ENCODE measurements at places on chromosomes 4 and X. TPM values are rescaled to one million over a fixed set of nuclear protein-coding genes. Genes with fewer than 3 reads are reported as not detected.

The ADGRG2 gene
- total RNA-seq: under 0.01 TPM

DNA sequence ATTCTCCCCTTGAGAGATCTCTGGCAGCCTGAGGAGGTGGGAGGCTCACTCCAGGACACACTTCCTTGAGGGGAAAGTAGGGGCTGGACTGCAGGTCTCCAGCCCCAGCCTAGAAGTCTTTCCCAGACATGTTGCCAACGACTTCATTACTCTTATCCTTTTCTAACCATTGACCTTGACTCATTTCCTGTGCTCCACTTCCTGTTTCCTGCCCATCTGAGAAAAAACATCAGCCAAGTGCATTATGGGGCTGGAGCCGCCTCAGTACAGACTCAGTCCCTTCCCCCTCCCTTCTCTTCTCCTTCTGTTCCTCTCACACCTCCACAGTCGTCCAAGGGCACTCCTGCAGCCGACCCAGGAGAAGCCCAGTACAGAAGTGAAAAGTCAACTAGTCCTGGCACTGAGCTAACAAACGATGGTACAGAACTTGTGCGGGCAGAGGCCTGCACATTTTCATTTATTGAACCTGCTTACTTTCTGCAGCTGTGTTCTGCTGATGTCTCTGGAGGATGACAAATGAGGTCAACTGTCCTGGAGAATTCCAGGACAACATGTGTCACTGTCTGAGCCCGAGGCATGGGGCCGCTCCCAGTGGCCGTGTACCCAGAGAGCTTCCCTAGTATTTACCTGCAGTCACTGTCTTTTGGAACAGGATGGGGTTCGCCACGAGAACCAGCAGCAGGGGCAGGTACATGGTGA lies 20.1 kb downstream of the GPR143 start:
- H3K27ac ChIP-seq: no peak overlapping the region
- no peak overlapping the region for H3K4me3 ChIP-seq
- DNase-seq: peak; percentile 3
- no peaks in the 10 kb centered on the region for H3K36me3 ChIP-seq
- H3K4me1 ChIP-seq: 0 out of 2 replicates have a peak, but pooled peaks cover 2% of the 10 kb centered on the region

GRCh38 chrX:40539214-40540142 lies 41.3 kb upstream of the ATP6AP2 start:
- peaks cover 1% of the 10 kb centered on the region for H3K4me1 ChIP-seq
- H3K4me3 ChIP-seq: no peak overlapping the region
- no peak overlapping the region for H3K27ac ChIP-seq
- H3K27me3 ChIP-seq: peaks cover 19% of the 10 kb centered on the region
- DNase-seq: peak; percentile 71
- H3K36me3 ChIP-seq: no peaks in the 10 kb centered on the region

- H3K4me1 ChIP-seq: peaks cover 5% of the 10 kb centered on the region
- no peak overlapping the region for H3K27ac ChIP-seq
- peak; percentile 79 for DNase-seq
- H3K4me3 ChIP-seq: no peak overlapping the region
- H3K27me3 ChIP-seq: no peaks in the 10 kb centered on the region
Measured at GRCh38 chr4:48653217-48654014, 126.7 kb downstream of the FRYL start.

DNA sequence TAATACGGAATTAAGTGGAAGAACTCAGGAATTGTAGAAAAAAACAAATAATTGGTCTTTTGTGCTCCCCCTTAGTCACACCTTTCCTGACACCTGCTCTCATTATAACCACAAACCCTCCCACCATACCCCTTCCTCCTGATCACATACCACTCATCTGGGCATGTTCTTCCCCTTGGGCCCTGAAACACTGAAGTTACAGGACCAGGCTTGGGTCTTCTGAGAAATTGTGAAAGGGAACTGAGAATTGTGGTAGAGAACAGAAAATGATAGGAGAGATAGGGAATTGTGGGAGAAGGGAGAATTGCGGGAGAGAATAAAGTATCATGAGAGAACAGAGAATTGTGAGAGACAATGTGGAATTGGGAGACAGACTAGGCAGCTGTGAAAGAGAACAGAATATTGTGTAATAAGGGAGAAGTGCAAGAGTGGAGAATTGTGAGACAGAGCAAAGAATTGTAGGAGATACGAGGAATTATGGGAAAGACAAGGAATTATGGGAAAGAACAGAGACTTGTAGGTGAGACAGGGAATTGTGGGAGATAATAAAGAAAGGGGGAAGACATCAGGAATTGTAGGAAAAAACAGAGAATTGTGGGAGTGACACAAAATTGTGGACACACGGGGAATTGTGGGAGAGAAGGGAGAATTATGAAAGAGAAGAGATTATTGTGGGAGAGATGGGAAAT lies 2.7 kb upstream of the HCCS start:
- no peak for DNase-seq
- H3K27me3 ChIP-seq: no peaks in the 10 kb centered on the region
- no peak overlapping the region for H3K4me3 ChIP-seq
- no peaks in the 10 kb centered on the region for H3K36me3 ChIP-seq

GRCh38 chrX:50157545-50158135 lies 43.2 kb downstream of the AKAP4 start:
- no peaks in the 10 kb centered on the region for H3K27me3 ChIP-seq
- no peak for DNase-seq
- H3K4me3 ChIP-seq: no peak overlapping the region
- H3K4me1 ChIP-seq: no peaks in the 10 kb centered on the region

DNA sequence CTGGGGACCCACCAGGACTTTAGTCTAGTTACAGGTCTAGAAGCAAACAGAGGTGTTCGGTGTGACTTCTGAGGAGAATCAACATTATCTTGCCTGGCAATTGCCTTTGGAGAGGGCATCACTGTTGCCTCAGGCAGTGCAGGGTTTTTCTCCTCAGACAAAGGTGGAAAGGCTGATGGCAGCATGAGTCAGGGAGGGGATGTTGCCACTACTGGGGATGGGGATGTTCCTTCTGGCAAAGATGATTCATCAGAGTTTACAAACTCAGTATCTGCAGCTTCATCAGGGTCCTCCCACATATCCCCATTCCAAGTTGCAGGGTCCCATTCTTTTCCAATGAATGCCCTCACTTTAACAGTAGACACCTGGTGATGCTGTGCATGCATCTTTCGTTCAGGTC lies 91.3 kb upstream of the GALNTL6 start:
- no peaks in the 10 kb centered on the region for H3K27me3 ChIP-seq
- H3K36me3 ChIP-seq: no peaks in the 10 kb centered on the region
- H3K4me1 ChIP-seq: no peaks in the 10 kb centered on the region

DNA sequence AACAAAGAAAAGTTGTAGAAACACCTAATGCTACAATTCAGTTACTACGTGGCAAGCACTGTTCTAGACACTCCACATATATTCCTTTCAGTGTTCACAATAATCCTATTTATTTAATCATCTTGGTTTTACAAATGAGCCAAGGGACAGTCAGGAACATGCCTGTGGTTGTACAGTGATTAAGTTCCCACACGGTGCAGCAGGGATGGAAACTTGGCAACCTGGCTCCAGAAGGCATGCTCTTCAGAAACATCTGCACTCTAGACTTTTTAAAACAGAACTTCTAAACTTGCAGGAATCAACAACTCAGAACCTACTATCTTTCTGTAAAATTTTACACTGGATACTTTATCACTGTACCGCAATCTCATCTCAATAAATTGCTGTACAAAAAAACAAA lies 32.1 kb downstream of the TAPT1 start:
- no peaks in the 10 kb centered on the region for H3K27me3 ChIP-seq
- H3K4me3 ChIP-seq: no peak overlapping the region
- H3K4me1 ChIP-seq: no peaks in the 10 kb centered on the region
- DNase-seq: peak; percentile 16
- H3K27ac ChIP-seq: no peak overlapping the region

DNA sequence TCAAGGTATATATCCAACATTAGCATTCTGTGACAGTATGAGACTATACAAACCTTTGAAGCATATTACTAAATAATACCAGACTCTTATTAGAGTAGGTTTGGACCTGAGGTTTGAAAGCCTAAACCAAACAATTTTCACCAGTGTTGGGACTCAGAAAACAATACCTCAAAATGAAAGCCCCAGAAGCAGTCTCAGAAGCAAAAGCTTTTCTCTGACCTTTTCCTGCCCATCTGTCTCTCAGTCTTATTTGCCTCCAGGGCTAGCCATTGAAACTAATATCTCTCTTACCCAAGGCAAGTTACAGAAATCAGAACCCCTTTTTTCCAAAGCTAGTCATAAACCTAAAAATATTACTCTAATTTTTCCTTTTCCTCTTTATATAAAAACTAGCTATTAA lies 163.3 kb downstream of the PTCHD1 start:
- no peaks in the 10 kb centered on the region for H3K27me3 ChIP-seq
- no peak overlapping the region for H3K27ac ChIP-seq
- no peak overlapping the region for H3K4me3 ChIP-seq
- no peaks in the 10 kb centered on the region for H3K4me1 ChIP-seq

GRCh38 chr4:41155194-41155830 lies 59.0 kb downstream of the APBB2 start:
- H3K36me3 ChIP-seq: no peaks in the 10 kb centered on the region
- H3K27me3 ChIP-seq: no peaks in the 10 kb centered on the region
- no peak overlapping the region for H3K4me3 ChIP-seq

GRCh38 chr4:126897038-126897437 lies 735.7 kb upstream of the INTU start:
- no peak overlapping the region for H3K27ac ChIP-seq
- H3K36me3 ChIP-seq: no peaks in the 10 kb centered on the region
- no peak for DNase-seq
- no peaks in the 10 kb centered on the region for H3K27me3 ChIP-seq

DNA sequence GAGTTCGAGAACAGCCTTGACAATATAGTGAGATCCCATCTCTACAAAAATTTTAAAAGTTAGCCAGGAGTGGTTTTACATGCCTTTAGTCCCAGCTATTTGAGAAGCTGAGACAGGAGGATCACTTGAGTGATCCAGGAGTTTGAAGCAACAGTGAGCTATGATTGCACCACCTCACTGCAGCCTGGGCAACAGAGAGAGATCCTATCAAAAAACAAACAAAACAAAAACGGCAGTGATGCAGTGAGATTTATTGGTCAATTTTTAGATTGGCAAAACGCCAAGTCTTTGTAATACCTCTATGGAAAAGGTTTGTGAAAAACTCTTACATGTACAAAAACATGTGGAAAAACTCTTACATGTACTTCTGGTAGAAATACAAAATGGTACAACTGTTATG lies 91.3 kb downstream of the PTPN13 start:
- H3K4me3 ChIP-seq: no peak overlapping the region
- no peaks in the 10 kb centered on the region for H3K4me1 ChIP-seq
- H3K36me3 ChIP-seq: 0 out of 2 replicates have a peak, but pooled peaks cover 1% of the 10 kb centered on the region
- no peak overlapping the region for H3K27ac ChIP-seq

DNA sequence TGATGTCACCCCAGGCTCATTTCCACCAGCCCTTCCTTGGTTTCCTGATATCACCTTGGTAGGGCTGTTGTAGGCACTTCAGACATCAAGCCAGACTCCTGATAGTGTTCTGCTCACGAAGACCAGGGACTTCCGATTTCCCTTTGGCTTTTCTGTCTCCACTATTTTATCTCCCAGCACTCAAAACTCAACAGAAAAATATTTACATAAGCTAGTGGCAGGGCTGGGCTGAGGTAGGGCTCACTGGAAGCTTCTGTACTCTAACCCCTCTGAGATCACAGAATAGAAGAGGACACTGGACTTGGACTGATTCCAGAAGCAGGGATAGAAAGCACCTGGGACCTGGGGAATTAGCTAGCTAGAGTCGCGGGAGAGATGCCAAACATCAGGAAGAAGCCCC lies 34.4 kb upstream of the EFNB1 start:
- peaks cover 30% of the 10 kb centered on the region for H3K27me3 ChIP-seq
- no peaks in the 10 kb centered on the region for H3K4me1 ChIP-seq
- H3K4me3 ChIP-seq: no peak overlapping the region
- H3K36me3 ChIP-seq: no peaks in the 10 kb centered on the region

DNA sequence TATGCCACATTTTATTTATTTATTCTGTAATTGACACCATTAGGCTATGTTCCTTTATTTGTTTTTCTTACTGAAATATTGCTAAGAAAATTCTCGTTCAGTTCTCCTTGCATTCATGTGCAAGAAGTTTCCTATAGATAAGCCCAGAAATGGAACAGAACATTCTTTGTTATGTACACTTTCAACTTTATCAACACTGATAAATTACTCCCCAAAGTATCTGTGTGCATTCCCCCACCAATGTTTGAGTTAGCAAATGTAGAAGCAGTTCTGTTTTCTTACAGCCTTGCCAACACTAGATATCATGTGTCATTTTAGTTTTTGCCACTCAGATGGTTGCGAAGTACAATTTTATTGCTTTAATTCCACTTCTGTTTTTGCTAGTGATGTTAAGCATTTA lies 166.4 kb upstream of the NPY2R start:
- H3K27me3 ChIP-seq: no peaks in the 10 kb centered on the region
- H3K27ac ChIP-seq: no peak overlapping the region
- no peaks in the 10 kb centered on the region for H3K4me1 ChIP-seq
- H3K4me3 ChIP-seq: no peak overlapping the region

GRCh38 chr4:123953566-123953965 lies 557.0 kb downstream of the SPRY1 start:
- no peaks in the 10 kb centered on the region for H3K36me3 ChIP-seq
- H3K4me3 ChIP-seq: no peak overlapping the region
- no peak overlapping the region for H3K27ac ChIP-seq
- H3K27me3 ChIP-seq: no peaks in the 10 kb centered on the region
- DNase-seq: no peak
- H3K4me1 ChIP-seq: no peaks in the 10 kb centered on the region

GRCh38 chr4:83171436-83172039 lies 57.0 kb upstream of the PLAC8 start:
- no peaks in the 10 kb centered on the region for H3K4me1 ChIP-seq
- no peaks in the 10 kb centered on the region for H3K36me3 ChIP-seq
- no peak overlapping the region for H3K4me3 ChIP-seq
- H3K27ac ChIP-seq: no peak overlapping the region
- H3K27me3 ChIP-seq: peaks cover 5% of the 10 kb centered on the region
- DNase-seq: no peak

DNA sequence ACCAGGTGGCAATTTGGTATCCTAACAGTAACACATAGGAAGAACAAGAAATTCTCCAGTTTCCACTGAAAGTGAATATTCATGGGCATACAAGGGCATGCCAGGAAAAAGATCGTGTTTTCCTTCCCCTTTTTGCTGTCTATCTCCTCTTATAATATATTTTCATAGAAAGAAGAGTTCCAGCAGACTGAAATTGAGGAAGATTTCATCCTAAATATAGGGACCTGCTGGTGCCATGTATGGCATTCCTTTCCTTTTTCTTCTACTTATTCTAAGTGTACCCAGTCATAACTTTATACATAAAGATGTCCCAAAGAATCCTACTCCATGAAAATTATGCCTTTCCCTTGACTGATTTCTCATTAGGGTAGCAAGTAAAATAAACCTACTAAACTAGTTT lies 40.8 kb upstream of the KCNIP4 start:
- H3K36me3 ChIP-seq: no peaks in the 10 kb centered on the region
- H3K4me3 ChIP-seq: no peak overlapping the region
- no peaks in the 10 kb centered on the region for H3K4me1 ChIP-seq
- no peaks in the 10 kb centered on the region for H3K27me3 ChIP-seq

DNA sequence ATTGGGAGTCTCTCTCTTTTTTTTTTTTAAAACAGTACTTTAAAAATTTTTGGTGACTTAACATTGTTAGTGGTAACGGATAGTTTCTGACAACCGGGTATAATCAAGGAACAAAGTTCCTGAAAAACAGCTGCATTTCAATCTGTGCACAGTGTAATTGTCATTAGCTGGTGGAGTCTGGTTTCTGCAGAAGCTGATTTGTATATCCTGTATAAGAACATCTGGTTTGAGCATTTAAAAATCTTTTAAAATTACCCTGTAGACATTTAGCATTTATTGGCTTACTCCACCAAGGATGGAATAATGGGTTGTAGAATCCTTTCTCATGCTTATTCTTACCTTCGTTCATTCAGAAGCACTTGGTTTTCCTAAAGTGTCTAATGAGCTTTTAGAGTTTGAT lies 11.2 kb downstream of the JADE1 start:
- H3K4me1 ChIP-seq: peaks cover 18% of the 10 kb centered on the region
- no peak overlapping the region for H3K27ac ChIP-seq
- no peaks in the 10 kb centered on the region for H3K36me3 ChIP-seq
- no peaks in the 10 kb centered on the region for H3K27me3 ChIP-seq
- no peak overlapping the region for H3K4me3 ChIP-seq
- DNase-seq: no peak

Data from IMR-90 (cell line).